Pulmonary artery endothelial cell (primary cell): ENCODE measurements at places on chromosomes 2 and 18.

GRCh38 chr2:182018218-182018617 lies 32.6 kb downstream of the PPP1R1C start:
- no peak for DNase-seq

DNA sequence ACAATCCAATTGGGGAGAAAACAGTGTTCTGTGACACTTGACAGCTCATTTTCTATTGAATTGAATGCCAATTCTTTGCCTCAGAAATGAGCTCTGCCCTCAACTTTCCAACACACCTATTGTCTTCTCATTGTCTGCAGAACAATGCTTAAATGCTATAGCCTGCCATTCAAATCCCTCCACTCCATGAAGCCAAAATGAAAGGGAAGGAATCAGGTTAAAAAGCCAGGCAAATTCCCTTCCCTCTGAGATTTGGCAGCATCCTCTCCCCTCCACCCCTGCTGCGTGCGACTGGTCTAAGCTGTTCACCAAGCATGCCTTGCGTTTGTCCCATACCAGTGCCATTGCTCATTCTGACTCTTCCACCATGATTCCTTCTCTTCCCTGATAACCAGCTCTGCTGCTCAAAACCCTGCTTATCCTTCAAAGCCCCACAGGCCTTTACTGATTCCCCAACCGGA lies 32.4 kb upstream of the TMEM131 start:
- DNase-seq = no peak

GRCh38 chr2:134601264-134601663 lies 117.5 kb downstream of the TMEM163 start:
- no peak for DNase-seq

DNA sequence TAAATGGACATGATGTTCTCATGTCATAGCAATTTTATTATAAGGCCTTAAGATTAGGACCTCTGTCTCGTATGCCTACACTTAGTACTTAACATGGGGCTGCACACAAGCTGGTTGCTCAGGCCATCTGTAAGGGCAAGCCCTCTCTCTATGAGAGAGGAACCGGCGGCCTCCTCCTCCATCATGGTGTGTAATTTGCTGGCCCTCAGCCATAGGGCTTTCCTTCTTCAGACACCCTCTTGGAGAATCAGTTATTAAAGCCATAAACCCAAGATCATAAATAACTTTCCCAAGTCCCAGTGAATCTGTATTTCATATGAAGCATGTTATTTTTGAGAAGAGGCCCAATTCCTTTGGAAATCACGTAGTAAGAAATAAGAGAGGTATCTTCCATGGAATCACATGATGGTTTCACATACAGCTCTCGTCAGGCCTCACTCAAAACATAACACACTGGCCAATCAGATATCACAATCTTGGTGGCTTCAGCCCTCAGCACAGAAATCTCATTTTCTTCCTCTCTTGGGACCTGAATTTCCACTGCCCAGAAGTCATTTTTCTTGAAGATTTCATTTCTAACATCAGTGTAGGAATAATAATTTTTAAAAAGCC lies 92.6 kb downstream of the RDH14 start:
- DNase-seq = no peak

DNA sequence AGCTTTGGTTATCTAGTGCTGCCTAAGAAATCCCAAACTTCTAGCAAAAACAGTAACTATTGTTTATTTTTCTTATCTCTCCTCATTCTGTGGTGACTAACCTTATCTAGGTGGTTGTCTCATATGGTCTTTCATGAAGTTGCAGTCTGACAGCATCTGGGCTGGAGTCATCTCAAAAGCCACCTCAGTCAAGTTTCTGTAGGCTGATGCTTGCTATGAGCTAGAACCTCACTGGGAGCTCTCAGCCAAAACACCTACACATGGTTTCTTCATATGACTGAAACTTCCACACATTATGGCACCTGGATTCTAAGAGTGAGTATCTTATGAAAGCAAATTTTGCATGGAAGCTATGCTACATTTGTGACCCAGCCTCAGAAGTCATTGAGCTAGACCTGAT lies 596.4 kb upstream of the VRK2 start:
- no peak for DNase-seq

GRCh38 chr2:114688241-114688640 lies 245.8 kb downstream of the DPP10 start:
- no peak for DNase-seq

GRCh38 chr2:29459445-29460179 lies 344.4 kb downstream of the CLIP4 start:
- DNase-seq = no peak

GRCh38 chr18:34872066-34872465 lies 162.0 kb downstream of the DTNA start:
- no peak for DNase-seq

DNA sequence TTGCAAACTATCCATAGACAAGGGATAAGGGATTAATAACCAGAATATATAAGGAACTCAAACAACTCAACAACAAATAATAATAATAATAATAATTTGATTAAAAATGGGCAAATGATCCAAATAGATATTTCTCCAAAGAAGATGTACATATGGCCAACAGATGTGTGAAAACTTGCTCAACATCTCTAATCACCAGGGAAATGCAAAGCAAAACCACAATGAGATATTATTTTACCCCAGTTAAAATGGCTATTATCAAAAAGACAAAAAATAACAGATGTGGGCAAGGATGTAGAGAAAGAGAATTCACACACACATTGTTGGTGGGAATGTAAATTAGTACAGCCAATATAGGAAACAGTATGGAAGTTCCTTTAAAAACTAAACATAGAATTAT lies 26.9 kb downstream of the DNAH7 start:
- DNase-seq = no peak

DNA sequence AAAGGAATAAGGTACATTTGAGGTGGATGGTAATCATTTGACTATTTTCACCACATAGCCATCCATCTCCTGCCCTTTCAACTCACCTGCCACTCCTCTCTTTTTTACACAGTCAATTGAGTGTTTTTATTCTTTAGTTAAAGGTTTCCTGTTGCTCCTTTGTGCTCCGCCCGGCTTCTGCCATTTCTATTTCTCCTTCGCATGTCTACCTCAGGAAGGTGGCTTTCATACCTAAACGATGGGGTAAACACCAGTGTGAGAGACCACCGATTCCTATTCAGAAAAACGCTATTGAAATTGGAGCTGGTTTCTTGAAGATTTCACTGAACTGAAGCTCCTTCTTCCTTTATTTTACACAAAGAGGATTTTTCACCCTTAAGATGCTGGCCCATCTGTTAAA lies 1628.0 kb upstream of the PIK3C3 start:
- DNase-seq = no peak

DNA sequence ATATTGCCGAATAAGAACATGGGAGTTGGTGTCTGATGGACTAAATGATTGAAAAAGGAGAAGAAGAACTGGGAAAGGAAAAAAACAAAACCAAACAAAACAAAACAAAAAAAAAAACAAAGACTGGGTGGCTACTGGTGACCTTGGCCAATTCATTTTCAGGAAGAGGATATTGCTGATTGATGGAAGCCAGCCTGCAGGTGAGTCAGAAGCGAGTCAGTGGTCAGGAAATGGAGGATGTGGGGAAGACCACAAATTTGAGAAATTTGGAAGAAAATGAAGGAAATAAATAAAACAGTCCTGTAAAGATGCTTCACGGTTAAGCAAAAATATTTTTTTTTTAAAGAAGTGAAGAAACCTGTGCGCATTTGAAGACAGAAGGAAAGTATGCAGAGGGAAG lies 296.9 kb downstream of the ZNF521 start:
- no peak for DNase-seq

- DNase-seq = no peak
Measured at GRCh38 chr18:14769381-14769780, 21.4 kb downstream of the ANKRD30B start.

DNA sequence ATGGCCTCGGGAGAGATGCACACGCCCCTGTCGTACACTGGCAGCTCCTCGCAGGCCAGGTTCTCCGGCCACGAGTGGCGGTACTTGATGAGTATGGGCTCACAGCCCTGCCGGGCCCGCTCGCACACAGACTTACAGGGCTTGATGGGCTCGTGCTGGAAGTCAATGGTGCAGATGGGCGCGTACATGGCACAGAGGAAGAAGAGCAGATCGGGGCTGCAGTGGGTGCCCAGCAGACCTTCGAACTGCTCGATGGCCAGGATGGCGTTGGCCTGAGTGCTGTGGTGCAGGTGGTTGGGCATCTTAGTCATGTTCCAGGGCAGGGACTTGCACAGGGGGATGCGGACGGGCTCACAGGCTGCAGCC lies 359 bp downstream of the FRZB start:
- DNase-seq = no peak

DNA sequence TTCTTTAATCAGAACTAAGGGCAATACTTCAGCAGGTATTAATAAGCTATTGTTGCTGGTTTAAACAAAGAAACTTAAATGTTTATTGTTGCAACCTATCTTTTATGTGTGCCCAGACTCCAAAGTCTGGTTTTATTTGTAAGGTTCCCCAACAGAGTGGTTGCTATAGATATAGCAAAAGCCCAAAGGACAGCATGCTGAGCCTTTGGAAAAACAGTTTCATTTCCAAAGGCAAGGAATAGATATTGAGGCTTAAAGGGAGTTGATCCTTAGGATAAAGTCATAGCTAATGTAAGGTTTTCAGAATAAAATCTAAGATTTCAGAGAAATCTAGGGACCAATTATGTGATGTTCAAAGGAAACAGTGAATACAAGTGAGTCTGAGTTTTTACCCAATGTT lies 413.2 kb upstream of the SLC14A2 start:
- DNase-seq = no peak

DNA sequence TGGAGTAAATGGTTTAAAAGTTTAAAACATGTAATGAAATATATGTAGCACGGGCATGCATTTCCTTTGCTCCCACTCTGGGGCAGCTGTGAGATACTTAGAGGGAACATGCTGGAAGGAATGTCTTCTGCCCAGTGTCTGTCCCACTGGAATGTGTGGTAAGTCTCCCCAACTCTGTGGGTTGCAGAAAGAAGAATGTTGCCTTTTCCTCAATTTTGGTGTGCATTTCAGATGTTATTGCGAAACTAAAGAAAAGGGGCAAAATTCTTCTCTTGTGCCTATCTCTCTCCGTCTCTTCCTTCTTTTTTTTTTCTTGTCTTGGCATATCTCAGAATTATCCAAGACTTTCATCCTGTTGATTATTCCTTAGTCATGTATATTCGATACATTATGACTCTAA lies 201.1 kb downstream of the SH3RF3 start:
- DNase-seq = no peak

DNA sequence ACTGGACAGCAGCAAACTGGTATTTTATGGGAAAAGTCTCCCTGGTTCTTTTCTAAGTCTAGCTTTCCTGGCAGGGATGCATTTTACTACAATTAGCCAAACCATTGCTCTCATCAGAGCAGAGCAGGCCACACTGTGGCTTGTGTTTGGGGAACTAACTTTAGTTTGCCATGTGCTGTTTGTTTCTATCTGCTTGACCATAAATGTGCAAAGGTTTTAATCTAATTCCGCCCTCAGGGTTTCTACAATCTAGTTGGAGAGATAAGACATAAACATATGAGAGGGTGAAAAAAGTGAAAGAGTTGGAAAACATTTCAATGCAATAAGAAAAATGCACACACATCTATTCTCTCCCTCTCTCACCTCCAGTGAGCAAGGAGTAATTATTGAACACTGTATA lies 86.9 kb upstream of the MAPK4 start:
- DNase-seq = no peak

DNA sequence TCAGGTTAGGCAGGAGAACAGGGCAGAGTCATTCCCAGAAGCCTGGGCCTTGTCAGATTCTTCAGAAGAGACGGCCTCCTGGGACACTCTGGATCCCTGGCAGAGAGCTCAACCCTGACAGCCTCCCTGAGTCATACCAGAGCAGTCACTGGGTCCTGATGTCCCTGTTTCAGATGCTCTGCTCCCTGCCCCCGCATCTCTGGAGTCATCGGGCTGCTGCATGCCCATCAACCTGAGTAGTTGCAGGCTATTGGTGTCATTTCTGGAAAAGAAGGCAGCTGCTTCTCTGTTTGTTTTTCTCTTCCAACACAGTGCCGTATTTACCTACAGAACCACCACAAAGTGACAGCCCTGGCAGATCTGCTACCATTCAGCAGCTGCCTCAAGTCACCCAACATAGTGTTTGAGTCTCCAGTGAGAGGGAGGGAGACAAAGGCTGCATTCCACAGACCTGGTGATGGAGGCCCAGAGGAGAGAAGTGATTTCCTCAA lies 145.1 kb downstream of the B3GNT2 start:
- DNase-seq = no peak

- no peak for DNase-seq
Measured at GRCh38 chr2:128445523-128445900, 126.8 kb upstream of the HS6ST1 start.

DNA sequence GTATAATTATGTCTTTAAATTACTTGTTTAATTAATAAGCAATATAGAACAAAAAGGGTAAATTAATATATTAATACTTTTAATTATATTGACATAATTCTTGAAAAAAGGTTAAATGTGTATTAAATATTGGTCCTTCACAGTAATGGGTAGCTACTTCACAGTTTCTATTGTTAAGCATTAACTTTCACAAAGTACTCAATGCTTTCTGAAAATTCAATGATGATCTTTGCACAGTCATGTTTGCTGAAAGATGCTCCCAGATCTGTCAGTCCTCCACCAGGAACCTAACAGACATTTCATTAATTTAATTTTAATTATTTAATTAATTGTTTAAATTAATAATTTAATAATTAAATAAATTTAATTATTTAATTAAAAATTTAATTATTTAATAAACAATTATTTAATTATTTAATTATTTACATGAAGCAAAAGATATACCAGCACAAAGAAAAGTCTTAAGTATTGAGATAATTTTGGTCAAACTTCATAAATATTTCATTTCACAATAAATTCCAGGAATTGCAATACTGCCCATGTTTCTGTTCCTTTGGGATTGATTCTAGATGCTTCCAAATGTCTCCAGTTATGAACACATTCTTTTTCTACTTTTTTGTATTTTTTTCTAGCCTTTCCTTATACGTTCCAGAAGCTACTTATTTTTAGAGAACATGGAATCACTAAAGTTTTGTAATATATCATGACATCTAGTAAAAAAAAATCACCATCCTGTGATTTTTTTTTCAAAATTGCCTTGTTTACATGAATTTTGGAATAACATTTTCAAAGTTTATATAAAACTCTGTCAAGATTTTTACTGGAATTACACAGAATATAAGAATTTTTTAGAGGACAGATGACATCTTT lies 46.5 kb downstream of the TMEM18 start:
- no peak for DNase-seq

GRCh38 chr2:127379712-127380355 lies 7.9 kb downstream of the MAP3K2 start:
- DNase-seq = no peak
